Activated CD4-positive, alpha-beta memory T cell treated with anti-CD3 and anti-CD28 coated beads for 36 hours (primary cell): ENCODE measurements at places on chromosomes 2 and 18. TPM values are rescaled to one million over a fixed set of nuclear protein-coding genes. Genes with fewer than 3 reads are reported as not detected.

- DNase-seq, result no peak
Observed at GRCh38 chr18:55494899-55495298, 93.1 kb downstream of the TCF4 start.

- no peak for DNase-seq
Observed at GRCh38 chr2:172361360-172361759, 66.0 kb upstream of the ITGA6 start.

DNA sequence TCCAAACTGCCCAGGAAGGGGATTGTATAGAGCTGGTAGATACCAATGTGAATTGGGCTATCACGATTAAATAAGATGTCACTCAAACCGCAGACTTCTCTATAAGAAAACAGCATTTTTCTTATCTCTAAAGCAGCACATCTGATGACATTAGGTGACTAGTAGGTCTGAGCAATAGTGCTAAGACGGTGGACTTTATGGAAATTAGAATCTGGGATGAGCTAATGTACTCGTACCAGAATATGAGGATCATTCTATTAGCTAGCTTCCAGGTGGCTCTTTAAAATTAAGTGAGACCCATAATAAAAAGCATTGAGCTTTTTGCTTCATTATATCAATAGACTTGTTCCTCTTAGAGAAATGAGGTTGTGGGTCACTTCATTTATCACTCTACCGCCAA is 130.0 kb upstream of the MC4R start:
- DNase-seq, result no peak

GRCh38 chr2:28083476-28083875 is 192.9 kb downstream of the BABAM2 start:
- DNase-seq, result no peak

- DNase-seq, result no peak
Observed at GRCh38 chr2:47456851-47457250, 53.9 kb downstream of the MSH2 start.

DNA sequence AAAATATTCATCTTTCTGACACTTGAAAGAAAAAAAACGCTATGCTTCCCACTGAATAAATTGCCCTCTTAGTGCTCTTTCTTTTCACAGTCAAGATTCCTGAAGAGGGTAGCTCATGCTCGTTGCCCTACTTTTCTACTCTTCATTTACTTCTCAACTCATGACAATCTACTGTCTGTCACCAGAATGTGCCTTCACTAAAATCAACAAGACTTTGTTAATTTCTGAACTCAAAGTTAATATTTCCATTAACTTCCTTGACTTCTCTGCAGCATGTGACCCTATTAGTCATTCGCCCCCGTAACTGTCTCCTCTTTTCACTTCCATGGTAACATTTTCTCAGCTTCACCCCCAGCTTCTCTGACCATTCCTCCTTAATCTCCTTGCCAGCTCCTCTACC is 98.9 kb upstream of the MAPRE2 start:
- no peak for DNase-seq

DNA sequence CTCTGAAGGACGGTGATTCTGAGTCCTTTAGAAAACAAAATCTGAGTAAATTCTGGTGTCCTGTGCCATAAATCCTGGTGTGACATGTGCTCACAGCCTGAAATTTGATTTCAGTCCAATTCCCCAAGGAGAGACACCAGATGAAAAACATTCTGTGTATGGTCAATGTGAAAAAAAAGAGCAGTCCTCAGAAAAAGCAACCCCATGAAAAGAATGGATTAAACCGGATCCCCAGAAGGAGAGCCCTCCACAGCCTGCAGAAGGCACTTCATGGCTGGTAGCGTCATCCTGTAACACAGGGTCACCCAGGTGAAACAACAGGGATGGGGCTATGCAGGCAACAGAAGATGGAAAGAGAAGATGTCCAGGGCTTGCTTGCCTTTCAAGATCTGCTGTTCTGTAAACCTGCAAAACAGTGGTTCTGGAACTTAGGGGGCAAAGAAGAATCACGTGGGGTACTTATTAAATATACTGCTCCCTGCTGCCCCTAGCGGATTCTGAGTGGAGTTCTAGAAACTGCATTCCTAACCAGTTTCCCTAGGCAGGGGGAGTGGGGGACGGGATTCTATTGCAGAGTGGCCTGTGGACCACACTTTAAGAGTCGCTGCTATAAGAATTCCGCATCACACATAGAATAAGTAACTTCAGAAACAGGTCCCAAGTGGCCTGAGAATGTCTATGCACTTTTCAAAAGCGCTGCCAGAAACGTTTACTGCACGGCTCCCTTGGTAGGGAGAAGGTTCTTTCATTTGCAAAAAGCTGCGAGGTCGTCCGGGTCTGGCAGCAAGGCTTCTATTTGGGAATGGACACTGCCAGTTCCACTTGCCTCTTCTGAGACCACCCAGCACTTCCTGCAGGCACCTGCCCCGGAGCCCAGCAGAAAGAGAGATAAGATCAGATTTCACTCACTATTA is 118.9 kb upstream of the ARL5A start:
- peak; percentile 23 for DNase-seq

DNA sequence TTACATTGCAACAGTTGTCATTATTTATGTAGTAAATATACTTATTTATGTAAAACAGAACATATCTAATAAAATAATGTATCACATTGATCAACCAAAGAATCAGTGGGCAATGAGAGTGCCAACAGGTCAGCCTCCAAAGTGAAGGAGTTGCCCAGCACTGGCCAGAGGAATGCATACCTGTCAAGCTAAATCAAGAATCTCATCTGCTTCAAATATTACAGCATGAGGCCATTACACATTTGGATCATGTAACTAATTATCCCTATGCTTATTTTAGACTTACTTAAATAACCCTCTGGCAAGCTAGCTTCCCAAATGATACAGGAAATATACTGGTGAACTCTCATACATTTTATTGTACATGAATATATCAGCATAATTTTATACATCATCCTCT is 1211.7 kb upstream of the ACVR2A start:
- DNase-seq, result no peak

GRCh38 chr2:41924709-41925408 is 123.0 kb upstream of the PKDCC start:
- DNase-seq, result no peak

GRCh38 chr2:67142071-67142470 is 255.1 kb upstream of the ETAA1 start:
- no peak for DNase-seq

DNA sequence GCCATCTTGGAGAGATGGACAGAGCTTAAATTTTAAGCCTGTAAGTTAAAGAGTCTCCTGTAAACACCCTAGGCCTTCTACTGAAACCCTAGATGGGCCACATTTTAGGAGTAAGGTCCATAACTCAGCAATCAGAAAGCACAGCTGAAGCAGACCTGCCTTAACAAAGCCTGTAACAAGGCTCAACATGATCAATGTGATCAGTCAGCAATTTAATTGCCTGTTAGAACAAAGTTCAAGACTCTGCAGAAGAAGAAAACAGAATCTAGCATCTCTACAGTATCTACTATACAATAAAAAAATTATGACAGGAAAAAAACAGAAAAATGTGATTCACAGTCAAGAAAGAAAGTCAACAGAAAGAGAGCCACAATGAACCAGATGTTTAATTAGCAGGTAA is 27.1 kb downstream of the SEPTIN10 start:
- no peak for DNase-seq

DNA sequence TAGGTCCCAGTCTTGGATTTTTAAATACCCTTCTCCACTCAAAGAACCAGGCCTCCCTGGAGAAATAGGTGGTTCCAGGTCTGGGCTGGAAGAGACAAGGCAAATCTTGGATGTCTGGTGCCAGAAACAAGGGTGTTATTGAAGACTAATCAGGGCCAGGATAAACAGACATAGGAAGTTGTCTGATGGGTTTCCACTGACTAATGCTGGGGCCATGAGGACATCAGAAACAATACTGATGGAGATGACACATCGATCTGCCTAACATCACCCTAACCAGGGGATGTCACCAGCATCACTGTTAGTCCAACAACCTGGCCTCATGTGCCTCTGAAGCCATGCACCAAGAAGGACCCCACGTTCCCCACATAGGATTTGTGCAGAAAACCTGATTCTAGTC is 42.5 kb upstream of the GLI2 start:
- no peak for DNase-seq

- DNase-seq, result no peak
Observed at GRCh38 chr2:201939453-201939941, 94.2 kb upstream of the FZD7 start.

GRCh38 chr2:33785201-33786106 is 186.4 kb upstream of the FAM98A start:
- no peak for DNase-seq

GRCh38 chr2:10169581-10169980 is 47.0 kb downstream of the RRM2 start:
- no peak for DNase-seq

DNA sequence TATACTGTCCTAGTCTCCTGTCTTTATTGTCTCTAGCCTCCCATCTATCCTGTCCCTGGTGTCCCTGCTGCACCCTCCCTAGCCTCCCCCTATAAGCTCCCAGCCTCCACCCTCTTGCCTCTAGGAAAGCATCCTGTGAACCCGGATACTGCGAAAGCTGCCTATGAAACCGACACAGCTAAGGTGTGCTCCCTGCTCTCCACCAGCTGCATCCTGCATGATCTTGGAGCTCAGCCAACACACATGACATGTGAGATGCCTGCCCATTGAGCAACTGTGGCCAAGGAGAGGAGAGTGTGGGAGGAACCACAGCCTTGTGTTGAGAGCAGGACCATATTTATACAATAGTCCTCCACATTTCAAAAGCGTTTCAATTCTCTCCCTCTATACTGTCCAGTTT is 187.1 kb downstream of the ZBTB7C start:
- DNase-seq, result peak; percentile 47

DNA sequence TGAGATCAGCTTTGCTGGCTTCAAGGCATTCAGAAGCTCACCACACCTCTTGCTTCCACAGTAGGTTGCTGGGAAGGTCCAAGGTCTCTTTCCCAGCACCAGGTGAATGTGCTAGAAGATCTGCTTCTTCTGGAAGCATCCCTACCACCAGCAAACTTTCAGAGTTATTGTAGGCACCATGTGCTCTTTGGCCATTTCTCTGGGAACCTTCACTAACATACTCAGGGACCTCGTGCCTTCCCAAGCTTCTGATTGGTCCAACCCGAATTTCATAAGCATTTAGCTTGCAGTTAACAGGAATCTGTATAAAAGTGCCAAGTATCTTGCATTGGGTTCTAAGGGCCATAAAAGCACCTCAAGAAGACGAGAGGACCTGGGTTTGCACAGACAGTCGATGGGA is 86.5 kb upstream of the ARL4C start:
- no peak for DNase-seq

KRCC1 gene
- 10.6 TPM for total RNA-seq

NR4A2 gene
- 10.0 TPM for total RNA-seq

CREG2 gene
- total RNA-seq, result not detected

AAMP gene
- total RNA-seq, result 60.8 TPM

KCNJ3 gene
- total RNA-seq, result not detected

FNDC4 gene
- 0.22 TPM for total RNA-seq

DDX18 gene
- 124 TPM for total RNA-seq

PTPRM gene
- 7.0 TPM for total RNA-seq

TMEFF2 gene
- not detected for total RNA-seq

FSHR gene
- not detected for total RNA-seq
